ENCODE measurements at places on chromosomes 2 and 18.

DNA sequence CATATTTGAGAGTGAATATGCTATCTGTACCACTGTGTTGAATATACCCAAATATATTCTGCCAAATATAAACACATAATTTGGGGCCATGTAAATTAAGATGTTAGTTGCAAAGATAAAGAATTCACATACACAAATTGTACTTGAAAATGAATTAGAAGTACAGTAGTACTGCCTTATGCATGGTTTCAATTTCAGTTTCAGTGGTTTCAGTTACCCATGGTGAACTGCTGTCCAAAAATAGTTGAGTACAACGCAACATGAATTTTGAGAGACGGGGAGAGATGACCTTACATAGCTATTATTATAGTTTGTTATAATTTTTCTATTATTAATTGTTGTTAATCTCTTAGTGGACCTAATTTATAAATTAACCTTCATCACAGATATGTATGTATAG lies 1313.0 kb upstream of the FAM98A start:
- H3K4me1 ChIP-seq: no peaks in the 10 kb centered on the region
- no peak for DNase-seq

- no peak overlapping the region for H3K27ac ChIP-seq
- H3K36me3 ChIP-seq: no peaks in the 10 kb centered on the region
- peaks cover 25% of the 10 kb centered on the region for H3K27me3 ChIP-seq
Measured at GRCh38 chr2:219327719-219328118, 4.8 kb downstream of the RESP18 start.

DNA sequence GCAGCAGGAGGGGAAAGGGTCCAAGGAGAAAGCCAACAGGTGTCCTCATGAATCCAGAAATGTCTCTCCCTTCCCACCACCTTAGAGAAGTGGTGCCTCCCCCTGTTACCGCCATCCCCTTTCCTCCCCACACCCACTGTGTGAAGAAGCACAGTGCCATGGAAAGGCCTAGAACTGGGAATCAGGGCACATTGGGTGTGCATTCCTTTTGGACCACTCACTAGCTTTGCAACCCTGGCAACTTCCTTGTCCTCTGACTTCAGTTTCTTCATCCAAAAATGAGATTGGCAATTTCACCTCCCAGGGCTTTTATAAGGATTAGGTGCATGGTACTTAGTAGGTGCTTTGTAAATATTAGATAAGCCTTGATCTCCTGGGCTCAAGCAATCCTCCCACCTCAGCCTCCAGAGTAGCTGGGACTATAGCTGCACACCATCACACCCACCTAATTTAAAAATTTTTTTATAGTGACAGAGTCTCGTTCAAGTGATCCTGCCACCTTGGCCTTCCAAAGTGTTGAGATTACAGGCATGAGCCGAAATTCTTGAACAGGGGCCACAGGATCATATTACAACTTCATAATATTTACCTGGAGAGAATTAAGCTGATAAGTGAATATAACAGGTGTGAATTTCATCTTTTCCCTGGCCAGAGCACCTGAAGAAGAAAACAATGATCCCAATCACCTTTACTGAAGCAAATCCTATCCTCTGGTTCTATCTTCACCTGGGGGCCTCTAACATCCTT lies 97.9 kb upstream of the TAF1B start:
- no peaks in the 10 kb centered on the region for H3K4me1 ChIP-seq
- H3K4me3 ChIP-seq: no peak overlapping the region
- no peak for DNase-seq
- H3K27me3 ChIP-seq: no peaks in the 10 kb centered on the region

DNA sequence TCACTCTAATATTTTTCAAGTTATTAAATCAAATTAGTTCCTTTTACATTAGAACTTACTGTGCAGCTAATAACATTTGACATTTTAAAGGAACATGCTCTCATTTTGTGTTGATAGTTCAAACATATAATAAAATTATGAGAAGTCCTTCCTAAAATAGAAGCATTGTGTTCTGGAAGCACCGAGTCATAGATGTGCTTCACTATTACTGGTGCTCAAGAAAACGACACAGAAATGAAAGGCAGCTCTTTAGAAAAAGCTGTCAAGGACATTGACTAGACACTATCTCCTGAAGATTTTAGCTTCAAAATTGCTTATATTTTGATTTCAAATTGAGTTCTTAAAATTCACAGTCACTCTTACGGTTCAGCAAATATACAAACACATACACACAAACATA lies 338.3 kb downstream of the NBAS start:
- no peak overlapping the region for H3K4me3 ChIP-seq
- DNase-seq: no peak
- H3K27me3 ChIP-seq: no peaks in the 10 kb centered on the region
- H3K36me3 ChIP-seq: peaks cover 6% of the 10 kb centered on the region

DNA sequence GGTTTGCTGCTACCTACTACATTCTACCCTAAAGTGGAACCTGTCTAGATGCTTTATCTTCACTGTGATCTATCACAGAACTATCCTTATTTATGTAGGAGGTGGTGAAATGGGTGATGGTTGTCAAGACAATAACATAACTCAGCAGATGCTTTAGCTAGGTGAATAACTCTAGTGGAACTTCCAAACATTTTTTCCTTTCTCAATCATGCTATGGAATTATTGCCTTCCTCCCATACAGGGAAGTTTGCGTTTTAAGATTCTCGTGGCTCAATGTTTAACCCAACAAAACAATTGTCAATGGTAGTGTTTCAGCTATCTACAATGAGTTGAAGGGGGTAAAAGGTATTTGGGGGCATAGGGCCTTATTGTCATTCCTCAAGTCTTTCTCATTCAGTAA lies 82.6 kb upstream of the GLI2 start:
- H3K27me3 ChIP-seq: no peaks in the 10 kb centered on the region
- no peak overlapping the region for H3K4me3 ChIP-seq
- DNase-seq: no peak
- no peaks in the 10 kb centered on the region for H3K4me1 ChIP-seq

GRCh38 chr2:10591207-10591606 lies 98.6 kb downstream of the NOL10 start:
- H3K27ac ChIP-seq: no peak overlapping the region
- peaks cover 50% of the 10 kb centered on the region for H3K36me3 ChIP-seq
- H3K4me1 ChIP-seq: no peaks in the 10 kb centered on the region
- H3K27me3 ChIP-seq: no peaks in the 10 kb centered on the region
- DNase-seq: no peak
- H3K4me3 ChIP-seq: no peak overlapping the region

GRCh38 chr2:119820275-119820674 lies 60.6 kb downstream of the PTPN4 start:
- H3K4me3 ChIP-seq: no peak overlapping the region
- H3K27ac ChIP-seq: no peak overlapping the region
- no peak for DNase-seq
- peaks cover 12% of the 10 kb centered on the region for H3K36me3 ChIP-seq
- no peaks in the 10 kb centered on the region for H3K4me1 ChIP-seq
- no peaks in the 10 kb centered on the region for H3K27me3 ChIP-seq

DNA sequence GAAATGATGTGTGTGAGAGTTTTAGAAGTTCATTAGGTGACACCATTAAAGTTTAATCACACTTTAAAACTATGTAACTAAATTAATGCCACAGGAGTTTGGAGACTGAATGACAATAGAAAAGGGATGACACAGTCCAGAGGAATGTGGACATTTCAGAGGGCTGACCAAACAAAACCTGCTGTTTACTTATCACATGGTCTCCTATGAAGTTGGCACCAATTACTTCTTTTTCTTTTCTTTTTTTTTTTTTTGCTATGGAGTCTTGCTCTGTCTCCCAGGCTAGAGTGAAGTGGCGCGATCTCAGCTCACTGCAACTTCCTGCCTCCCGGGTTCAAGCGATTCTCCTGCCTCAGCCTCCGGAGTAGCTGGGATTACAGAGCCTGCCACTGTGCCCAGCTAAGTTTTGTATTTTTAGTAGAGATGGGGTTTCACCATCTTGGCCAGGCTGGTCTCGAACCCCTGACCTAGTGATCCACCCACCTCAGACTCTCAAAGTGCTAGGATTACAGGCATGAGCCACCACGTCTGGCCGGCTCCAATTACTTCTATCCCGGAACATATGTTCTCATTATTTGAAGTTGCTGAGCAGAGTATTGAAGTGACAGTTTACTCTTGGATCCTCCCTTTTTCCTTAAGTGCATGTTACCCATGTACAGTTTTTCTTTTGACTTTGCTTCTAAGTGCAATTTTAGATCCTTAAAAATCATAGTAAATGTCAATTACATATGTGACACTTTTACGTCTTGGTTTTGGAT lies 4.3 kb downstream of the AGPS start:
- no peak overlapping the region for H3K27ac ChIP-seq
- H3K36me3 ChIP-seq: no peaks in the 10 kb centered on the region
- H3K27me3 ChIP-seq: no peaks in the 10 kb centered on the region

DNA sequence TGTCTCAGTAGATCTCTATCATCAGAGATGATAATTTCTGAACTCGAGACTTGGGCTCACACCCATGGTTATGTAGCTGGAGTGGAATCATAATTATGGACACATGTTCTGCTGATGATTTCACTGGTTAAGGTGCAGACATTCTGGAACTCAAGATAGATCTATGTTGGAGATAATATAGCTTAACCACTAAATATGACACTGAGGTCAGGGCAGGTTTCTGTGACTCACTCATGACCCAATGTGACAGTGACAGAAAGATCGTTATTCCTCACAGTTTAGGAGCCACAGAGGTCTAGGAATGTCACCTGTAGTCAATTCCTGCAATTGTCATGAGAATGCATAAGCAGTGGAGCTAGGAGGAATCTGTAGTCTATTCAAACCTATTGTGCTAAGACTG lies 828.6 kb downstream of the TRIB2 start:
- no peak overlapping the region for H3K27ac ChIP-seq
- no peak for DNase-seq
- H3K4me1 ChIP-seq: no peaks in the 10 kb centered on the region
- no peak overlapping the region for H3K4me3 ChIP-seq

All from B cell (primary cell).